ENCODE measurements at places on chromosomes 2 and 18.
A peak's percentile ranks its signal among the peaks of the same experiment; 100 is the strongest.

- DNase-seq, result no peak
Measured at GRCh38 chr2:47520302-47520630, 117.3 kb downstream of the MSH2 start.

DNA sequence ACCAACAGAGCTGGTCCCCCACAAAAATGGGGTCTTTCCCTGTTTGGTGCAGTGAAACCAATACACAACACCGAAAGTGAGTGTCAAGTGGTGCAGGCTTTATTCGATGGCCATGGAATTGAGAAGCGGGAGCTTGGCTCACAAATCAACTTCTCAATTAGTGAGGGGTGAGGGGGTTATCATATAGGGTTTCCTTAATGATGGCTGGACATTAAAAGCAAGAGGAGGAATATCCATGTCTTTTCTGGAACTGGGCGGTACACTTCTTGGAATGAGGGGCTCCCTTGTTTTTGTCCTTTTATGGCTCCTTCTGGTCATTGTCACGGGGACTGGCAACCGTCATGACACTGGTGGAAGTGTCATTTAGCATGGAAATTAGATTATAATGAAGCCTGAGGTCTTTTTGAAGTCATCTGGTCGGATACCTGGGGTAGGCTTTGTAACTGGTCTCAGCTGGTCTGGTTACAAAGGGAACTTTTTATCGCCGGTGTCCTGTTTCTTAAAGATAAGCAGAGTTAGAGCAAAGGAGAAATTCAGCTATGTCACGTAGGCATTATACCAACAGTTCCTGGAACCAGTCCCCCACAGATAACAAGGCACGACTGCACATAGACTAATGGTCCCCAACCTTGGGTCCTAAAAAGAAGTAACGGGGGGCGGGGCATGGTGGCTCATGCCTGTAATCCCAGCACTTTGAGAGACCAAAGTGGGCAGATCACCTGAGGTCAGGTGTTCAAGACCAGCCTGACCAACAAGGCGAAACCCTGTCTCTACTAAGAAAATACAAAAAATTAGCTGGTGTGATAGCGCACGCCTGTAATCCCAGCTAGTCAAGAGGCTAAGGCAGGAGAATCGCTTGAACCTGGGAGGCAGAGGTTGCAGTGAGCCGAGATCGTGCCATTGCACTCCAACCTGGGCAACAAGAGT lies 93.5 kb upstream of the NDUFV2 start:
- peak; percentile 99 for DNase-seq

- no peak for DNase-seq
Measured at GRCh38 chr2:240795916-240796510, 24.0 kb downstream of the KIF1A start.

DNA sequence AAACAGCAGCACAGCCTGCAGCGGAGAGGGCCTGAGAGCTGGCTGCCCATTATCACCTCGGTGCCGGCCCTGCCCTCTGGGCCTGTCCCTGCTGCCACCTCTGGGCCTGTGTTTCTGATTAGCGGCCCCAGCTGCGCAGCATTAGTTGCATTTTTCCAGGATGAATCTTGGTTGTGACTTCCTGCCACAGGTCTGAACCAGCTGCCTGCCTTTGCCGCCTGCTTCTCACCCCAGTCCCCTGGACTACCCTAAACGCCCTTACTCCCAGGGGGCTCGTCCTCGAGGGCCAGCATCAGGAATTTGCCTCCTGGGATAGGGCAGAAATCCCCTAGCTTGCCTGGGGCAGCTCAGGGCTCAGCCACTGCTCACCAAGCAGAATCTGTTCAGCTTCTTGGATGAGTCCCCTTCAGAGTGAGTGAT lies 342.8 kb downstream of the DYSF start:
- no peak for DNase-seq

GRCh38 chr2:23536326-23536725 lies 151.3 kb downstream of the KLHL29 start:
- DNase-seq, result no peak

GRCh38 chr2:61125123-61125710 lies 36.8 kb upstream of the C2orf74 start:
- DNase-seq, result no peak

GRCh38 chr2:105836840-105837692 lies 92.4 kb downstream of the NCK2 start:
- DNase-seq, result no peak

DNA sequence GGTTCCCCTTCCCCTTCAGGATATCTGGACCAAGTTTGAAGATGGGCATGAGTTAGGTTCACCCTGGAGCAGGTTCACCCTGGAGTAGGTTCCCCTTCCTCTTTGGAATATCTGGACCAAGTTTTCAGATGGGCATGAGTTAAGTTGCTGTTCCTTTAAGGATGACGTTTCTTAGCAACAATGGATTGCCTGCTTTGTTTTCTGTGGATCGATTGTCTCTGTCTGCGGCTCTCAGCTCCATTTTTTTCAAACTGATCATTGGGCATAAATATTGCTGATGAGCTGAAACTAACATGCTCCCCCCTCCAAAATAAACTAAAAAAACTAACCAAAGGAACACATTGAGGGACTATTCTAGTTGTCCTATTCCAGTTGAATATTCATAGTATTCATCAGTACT lies 149.5 kb downstream of the SPP2 start:
- no peak for DNase-seq

DNA sequence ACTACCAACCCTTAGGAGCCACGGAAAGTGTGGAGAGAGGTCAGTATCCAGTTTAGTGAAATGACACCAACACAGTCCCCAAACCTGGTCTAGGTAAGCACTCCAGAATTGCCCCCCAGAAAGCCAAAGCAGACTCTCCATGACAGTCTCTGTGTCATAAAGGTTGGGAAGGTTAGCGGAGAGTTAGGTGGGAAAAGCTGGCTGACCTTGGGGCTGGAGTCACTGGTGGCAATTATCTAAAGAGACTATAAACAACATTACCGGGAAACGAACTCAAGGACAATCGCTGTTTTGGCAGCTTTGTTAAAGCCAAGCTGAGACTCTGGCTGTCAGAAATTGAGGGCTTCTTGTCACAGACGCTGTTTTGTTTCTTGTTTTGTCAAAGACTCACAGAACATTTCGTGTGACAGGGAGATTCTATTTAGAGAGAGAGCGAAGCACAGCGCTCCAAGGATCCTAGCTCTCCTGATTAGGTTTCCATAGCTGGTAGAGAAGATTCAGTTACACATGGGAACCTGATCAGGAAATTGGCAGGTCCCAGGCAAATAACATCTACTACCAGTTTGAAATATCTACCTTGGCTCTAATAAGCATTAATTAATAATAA lies 111.3 kb downstream of the LNPK start:
- no peak for DNase-seq

DNA sequence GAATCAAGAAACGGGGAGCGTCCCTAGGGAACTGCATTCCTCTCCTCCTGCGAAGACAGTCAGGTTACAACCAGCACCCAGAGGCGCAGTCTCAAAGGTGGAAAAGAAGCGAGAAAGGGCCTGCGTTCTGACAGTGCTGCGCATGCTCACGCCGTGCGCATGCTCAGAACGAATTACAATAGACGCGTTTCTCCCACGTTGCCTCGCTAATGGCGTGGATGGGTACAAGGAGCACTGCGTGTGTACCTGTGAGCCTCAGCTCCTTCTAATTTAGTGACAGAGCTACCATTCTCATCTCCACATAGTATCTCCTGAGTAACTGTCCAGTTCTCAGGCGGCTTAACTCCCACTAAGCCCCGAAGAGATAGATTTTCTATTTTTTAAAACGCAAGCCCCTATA lies 448.8 kb downstream of the TXNL1 start:
- DNase-seq, result no peak

DNA sequence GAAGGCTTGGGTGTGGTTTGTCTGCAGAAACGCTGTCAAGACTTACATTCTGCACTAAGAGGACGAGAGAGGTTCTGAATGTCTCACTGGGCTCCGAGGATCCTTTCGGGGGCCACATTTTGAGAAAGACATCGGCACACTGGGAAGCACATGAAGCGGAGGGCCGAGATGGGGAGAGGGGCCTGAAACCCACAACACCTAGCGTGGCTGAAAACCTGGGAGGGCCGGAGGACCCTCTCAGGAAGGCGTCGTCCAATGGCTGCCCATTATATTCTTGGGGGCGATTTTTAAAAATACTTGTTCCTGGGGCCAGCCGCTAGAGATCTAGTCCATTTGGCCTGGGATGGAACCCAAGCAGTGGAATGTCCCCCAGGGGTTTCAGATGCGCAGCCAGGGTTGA lies 229.6 kb downstream of the GBX2 start:
- DNase-seq, result no peak

DNA sequence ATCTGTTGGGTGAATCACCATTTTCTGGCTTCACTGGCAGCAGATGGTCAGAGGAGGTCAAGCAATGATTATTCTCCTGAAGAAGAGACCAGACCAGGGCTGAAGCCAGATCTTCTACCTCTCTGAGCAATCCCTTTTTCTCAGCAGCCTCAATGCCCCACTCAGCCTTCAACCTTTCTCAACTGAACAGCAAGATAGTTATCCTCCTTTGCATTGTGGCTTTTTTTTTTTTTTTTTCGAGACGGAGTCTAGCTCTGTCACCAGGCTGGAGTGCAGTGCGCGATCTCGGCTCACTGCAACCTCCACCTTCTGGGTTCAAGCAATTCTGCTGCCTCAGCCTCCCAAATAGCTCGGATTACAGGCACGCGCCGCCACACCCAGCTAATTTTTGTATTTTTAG lies 50.5 kb downstream of the ZFP36L2 start:
- no peak for DNase-seq

DNA sequence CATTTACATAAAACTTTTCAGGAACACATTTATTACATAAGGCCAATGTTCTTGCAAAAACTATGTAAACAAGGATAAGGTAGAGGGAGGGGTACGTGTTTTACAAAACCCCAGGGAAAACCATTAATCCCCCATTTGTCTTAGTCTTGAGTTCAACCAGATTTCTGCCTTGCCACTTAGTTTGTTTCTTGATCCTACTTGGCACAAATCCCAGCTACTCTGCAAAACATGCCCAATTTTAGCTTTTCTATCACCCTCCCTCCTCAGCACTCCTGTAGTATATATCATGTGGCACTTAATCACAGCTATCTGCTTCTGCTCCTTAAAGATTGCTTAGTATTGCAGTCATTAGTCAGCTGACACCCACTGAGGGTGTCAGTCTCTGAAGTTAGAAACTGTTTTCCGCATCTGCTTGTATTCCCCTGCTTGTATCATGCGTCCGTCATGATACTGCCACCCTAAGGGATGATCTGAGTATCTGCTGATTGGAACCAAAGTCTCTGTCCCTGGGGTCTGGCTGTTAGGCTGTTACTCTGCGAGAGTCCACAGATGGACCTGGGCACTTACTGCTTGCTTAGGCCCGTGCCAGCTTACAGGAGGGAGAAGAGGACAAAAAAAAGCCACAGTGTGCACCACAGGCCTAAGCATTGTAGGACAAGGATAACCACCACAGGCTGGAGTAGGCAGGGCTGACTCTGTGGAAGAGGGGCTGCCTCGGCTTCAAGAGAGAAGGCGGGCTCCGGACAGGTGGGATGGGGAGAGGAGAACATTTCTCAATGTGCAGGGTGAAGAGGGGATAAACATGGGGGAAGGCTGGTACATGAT lies 82.2 kb downstream of the EPAS1 start:
- no peak for DNase-seq

DNA sequence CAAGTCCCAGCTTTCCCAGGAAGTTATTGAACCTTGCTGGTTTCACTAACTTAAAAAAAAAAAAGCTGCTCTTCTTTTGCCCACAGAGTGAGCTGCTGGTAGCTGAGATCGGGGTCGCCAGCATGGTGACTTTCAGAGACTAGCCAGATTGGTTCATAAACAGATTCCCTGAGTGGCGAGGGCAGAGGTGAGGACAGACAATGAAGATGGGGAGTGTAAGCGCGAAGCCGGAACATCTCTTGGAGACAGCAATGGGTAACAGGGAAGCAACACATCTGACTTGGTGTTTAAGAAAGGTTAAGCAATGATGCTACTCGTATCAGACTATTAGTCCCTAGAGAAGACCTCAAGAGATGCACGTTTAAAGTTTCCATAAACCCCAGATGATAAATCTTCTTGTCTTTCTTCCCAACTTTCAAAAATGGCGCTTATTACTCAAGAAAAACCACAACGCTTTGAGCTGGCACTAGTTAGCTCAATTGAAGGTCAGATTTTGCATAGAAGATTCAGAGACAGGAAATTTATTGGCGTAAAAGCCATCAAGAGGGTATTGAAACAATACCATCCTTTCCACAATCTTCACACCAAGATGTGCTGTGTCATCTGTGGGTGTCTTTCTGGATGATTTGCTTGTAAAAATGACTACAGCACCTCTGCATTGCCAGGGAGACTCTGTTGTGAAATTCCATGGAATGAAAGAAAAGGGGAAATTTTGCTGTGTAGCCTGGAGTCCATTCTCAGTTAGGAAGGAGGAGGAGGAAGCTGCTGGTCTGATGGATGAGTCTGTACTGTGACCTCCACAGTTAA lies 193.1 kb upstream of the CXCR4 start:
- no peak for DNase-seq

- no peak for DNase-seq
Measured at GRCh38 chr18:27473318-27473717, 288.2 kb upstream of the CHST9 start.

GRCh38 chr2:224379172-224379571 lies 22.7 kb downstream of the FAM124B start:
- no peak for DNase-seq

DNA sequence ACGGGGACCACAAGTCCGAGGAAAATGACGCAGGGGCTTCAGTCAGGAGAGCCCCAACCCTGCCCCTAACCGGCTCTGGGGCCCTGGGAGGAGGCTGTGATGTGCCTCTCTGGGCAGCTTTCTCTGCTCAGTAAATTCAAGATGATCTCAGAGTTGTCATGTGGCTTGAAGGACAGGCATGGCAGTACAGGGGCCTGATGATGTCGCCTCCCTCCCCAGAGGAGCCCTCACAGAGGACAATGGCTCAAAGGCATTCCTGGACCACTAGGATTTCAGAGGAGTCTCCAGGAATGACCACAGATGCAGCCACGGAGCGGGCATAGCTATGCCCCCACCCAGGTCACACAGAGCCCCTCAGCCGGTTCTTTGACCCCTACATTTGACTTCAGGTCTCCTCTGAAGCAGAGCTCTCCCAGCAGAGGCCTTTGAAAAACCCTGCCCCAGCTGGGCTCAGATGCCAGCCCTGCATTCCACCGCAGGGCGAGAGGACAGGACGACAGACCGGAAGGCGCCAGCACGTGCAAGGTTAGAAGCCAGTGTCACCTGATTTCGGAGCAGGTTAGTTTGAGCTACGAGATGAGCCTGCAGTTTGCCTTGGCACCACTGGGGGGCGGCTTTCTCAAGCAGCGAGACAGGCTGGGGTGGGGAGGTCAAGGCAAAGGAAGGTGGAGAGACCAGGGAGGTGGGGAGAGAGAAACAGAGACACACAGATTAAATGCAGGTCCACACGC lies 39.2 kb downstream of the BIN1 start:
- DNase-seq, result peak; percentile 64
